ENCODE measurements at places on chromosomes 2 and 18.

DNA sequence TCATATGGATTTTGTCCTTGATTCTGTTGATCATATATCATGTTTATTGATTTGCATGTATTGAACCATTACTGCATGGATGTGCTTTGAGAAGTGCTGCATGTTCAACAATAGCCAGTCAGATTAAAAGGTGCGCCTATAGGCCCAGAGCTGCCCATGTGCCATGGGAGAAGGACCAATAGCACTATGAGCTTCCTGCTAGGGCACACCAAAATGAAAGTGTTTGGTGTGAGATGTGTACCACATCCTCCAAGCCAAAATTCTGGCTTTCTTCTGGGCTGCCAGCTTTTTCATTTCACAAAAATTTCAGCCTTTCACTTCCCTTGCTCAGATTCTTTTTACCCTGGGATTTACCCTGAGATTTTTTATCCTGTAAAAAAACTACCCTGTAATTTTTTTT, 34.8 kb upstream of the MMADHC start:
- no peak for DNase-seq

DNA sequence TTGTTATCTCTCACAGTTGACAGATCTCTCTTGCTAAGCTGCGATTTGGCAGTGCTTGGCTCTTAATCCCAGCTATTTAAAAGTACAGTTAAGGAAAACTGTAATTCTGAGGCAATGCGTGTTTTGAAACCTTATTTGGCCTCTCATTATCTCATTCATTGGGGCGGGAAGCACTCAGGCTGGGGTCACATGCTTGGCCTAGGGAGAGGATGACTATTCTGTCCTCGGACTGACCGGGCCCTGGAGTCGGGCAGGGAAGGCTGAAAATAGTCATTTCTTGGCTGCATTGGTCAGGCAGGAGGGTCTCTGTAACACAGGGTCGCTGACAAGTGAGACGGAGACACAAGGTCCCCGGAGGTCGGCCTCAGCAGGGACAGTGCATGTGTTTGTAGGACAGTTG, 20.2 kb upstream of the EMILIN2 start:
- no peak for DNase-seq

DNA sequence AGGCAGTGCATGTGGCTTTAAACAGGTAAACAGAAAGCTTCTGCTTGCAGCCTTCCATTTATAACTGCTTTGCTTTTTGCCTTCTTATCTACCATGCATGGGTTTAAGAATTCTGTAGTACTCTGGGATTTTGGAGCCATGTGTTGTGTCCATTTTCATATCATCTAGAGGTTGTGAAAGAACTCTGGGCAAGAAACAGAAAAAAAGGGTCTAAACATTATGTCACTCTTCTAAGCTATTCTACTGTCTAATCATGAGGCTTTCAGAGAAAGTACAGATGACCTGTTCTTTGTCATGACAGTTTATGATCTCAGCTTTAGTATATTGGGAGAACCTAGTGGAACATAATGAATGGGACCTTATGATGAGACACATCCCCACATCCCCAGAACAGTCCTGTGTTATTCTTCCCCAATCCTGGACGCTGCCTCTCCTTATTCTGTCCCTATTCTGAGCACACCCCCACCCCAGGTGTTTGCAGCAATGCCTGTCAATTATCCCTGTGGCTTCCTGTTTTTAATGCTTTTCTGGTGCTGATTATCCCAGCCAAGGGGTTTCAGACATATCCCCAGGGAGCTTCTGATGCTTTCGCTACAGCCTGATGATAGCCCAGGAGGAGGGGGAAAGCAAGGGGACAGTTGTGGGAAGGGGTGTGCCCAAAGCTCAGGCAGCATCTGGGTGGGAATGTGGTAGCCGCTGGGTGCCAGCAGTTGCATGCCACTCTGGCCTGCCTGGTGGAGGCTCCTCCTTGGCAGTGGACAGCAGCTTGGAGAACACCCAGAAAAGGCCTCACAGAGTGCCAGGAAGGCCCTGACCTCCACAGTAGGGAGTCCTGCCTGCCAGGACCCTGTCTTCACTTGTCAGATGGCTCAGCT, 169.5 kb upstream of the MAP3K20 start:
- DNase-seq, result no peak

DNA sequence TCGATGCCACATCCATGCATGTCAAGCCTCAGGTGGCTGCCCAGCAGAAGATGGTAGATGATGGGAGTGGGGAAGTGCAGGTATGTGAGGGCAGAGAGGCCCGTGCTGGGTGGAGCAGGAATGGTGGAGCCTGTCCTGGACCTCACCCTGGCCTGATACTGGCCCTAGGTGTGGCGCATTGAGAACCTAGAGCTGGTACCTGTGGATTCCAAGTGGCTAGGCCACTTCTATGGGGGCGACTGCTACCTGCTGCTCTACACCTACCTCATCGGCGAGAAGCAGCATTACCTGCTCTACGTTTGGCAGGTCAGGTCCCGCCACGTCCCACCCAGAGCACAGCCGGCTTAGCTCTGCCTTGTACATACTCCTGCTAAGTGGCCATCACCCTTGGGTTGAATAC, 13.0 kb downstream of the VIL1 start:
- no peak for DNase-seq

GRCh38 chr18:74937291-74937690, 271.6 kb downstream of the PTGR3 start:
- DNase-seq, result no peak

DNA sequence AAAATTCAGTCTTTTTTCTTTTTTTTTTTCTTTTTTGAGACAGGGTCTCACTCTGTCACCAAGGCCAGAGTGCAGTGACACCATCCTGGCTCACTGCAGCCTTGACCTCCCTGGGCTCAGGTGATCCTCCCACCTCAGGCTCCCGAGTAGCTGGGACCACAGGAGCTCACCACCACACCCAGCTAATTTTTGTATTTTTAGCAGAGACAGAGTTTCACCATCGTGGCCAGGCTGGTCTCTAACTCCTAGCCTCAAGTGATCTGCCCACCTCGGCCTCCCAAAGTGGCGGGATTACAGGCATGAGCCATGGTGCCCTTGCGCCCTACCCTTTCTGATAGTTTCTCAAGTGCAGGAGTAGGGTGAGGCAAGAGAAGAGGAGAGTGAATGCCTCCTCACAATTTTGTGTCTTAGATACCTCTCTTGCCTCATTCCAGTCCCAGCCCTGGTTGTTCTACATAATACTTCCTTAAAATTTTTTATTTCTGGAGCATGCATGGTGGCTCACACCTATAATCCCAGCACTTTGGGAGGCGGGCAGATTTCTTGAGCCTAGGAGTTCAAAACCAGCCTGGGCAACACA, 68.2 kb upstream of the CAB39 start:
- no peak for DNase-seq

DNA sequence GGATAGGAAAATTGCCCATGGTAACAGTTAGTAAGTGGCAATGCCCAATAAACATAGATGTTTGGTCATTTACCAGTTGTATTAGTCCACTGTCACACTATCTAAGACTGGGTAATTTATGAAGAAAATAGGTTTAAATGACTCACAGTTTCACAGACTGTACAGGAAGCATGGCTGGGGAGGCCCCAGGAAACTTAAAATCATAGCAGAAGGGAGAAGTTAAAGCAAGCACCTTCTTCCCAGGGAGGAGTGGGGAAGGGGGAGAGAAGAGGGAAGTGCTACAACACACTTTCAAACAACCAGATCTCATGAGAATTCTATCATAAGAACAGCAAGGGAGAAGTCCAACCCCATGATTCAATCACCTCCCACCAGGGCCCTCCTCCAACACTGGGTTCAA, 23.4 kb downstream of the NR4A2 start:
- DNase-seq, result no peak
